Stimulated activated CD8-positive, alpha-beta memory T cell treated with anti-CD3 and anti-CD28 coated beads, Interleukin-4, amount 100 ng/mL, for 1 hour (primary cell): ENCODE measurements at places on chromosomes 5 and 9.
A peak's percentile ranks its signal among the peaks of the same experiment; 100 is the strongest.

DNA sequence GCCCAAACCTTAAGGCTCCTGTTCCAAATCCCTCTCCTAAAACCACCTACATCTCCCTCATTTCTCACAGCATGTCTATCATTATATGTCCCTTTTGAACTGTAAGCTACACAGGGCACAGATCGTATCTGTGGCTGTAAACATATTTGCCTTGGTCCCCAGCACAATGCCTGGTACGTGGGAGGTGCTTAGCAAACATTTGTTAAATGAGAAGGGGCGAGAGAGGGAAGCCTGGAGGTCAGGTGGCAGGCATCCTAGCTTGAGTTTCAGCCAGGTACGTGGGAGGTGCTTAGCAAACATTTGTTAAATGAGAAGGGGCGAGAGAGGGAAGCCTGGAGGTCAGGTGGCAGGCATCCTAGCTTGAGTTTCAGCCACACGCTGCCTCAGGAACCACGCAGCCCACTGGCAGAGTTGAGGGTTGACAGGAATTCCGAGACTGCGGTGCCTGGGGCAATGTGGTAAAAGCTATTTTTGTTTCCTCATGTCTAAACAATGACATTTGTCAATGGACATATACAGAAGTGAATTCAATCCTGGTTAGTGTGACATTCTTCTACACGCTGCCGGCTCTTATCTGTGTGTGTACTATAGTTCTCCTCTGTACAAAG, 113.6 kb downstream of the EFNA5 start:
- no peak for DNase-seq

DNA sequence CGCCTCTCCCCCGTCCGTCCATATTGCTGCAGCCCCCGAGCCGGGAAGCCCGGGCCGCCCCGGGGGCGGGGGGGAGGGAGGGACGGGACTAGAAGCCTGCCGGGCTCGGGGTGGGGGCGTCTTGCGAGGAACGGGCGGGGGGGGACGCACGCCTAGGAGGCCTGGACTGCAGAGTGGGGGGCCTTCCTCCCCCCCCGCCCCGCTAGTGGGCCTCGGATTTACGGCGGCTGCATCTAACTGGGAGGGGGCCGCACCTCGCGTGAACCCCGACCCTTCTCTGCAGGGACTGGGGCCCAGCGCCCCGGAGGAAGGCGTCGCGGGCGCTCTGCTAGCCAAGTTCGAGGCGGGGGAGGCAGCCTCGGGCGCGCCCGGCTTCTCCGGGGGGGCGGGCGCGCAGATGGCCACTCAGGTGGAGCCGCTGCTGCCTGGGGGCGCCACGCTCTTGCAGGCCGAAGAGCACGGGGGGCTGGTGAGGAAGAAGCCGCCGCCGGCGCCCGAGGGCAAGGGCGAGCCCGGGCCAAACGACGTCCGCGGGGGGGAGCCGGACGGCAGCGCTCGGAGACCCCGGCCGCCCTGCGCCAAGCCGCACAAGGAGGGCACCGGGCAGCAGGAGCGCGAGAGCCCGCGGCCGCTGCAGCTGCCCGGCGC, at the start of gene LARP1:
TSS of gene LARP1 (plus strand) at position 17 of the 648 bp plus-strand sequence. CDS start at position 398, 381 bp downstream.
- DNase-seq: peak; percentile 2

DNA sequence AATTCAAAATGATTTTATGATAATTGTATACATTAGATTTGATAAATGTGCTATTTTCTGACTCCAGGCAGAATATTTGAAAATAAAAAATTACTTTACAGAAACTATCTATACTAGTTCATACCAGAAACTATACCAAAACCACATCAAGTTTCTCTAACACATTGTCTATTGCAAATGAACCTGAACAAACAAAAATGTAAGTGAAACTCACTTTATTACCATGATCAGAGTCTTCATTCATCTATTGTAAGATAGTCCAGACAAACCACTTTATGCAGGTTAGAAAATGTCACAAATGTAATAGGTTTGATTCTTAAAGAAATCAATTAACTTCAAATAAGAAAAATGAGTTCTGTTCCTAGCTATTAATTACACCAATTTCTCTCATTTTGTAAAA, 99.4 kb downstream of the OXCT1 start:
- DNase-seq: no peak

DNA sequence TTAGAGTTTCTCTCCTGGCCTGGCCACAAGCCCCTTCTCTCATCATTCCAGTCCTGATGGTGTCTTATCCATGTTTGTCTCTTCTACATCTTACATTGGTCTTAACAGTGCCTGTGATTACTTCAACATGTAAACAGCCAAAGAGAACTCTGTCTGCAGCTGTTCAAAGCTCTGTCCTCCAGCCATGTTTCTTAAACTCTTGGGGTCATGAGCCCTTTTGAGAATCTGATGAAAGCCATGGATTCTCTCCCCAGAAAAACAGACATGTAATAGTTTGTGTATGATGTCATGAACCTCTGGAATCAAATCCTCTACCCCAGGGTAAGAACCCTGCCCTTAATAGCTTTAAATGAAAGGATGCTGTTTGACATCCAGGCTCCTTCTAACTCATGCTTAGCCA, 30.1 kb downstream of the MAMDC2 start:
- no peak for DNase-seq

GRCh38 chr9:69593756-69594155, 78.4 kb downstream of the APBA1 start:
- no peak for DNase-seq

GRCh38 chr9:109972026-109972882, 192.3 kb downstream of the PALM2AKAP2 start:
- DNase-seq: no peak

GRCh38 chr5:31860726-31861433, 221.9 kb downstream of the PDZD2 start:
- no peak for DNase-seq

DNA sequence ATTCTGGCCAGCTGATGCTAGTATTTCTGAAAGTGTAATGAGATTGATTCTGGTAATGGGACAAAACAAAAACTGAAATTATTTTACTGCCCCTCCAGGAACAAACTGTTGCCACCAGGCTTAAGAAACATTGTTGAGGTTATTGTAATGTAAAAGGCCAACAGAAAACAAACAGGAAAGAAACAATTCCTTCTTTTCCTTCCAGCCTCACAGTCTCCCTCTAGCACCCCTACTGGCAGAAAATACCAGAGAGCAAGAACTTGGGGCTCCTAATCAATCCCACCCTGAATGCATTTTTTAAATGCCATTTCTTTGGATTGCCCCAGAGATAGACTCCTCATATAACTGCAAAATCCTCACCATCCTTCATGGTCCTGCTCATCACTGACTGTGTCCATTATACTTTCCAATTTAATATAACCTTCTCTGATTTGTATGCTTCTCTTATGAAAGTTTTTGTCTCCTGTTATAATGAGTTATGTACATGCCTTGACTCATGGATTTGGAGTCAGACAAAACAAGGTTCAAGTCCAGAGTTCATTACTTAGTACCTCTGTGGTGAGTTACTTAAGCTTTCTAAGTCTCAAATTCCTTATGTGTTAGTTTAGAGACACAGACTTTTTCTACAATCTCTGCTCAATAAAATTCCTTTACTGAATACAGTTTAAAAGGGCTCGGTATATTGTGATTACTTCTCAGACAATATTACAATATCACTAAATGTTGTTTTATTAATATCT, 157.9 kb upstream of the FBN2 start:
- no peak for DNase-seq

DNA sequence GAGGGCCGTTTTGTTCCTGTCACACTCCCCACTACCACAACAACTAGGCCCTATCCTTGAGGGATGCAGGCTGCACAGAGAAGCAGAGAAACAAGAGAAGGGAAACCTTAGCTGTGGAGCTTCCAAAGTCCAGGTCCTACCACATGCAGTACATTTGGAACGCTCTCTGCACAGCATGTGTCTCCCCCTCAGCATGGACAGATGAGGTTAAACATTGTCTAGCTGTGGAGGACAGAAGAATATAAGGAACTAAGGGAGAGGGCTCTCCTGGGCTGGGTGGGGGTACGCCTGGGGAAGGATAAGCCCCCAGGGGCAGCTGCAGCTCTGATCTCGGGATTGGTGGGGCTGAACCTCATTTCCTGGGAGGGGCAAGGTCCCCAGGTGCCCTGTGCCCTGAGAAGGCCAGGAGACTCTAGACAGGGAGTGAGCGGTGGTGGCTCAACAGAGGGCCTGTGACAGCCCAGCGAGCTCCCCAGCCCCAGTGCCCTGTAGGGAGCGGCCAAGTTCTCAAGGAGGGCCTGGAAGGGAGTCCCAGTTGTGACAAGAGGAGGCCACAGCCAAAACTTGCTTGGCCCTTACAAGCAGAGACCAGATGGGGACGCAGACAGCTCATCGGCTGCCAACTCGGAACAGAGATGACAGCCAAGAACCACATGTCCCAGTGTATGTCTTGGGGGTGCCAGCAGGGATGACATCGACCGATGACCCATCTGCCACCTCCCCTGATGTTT, 30.1 kb downstream of the TSPAN17 start:
- DNase-seq: no peak

- no peak for DNase-seq
Measured at GRCh38 chr9:27800692-27801370, 227.6 kb upstream of the C9orf72 start.

DNA sequence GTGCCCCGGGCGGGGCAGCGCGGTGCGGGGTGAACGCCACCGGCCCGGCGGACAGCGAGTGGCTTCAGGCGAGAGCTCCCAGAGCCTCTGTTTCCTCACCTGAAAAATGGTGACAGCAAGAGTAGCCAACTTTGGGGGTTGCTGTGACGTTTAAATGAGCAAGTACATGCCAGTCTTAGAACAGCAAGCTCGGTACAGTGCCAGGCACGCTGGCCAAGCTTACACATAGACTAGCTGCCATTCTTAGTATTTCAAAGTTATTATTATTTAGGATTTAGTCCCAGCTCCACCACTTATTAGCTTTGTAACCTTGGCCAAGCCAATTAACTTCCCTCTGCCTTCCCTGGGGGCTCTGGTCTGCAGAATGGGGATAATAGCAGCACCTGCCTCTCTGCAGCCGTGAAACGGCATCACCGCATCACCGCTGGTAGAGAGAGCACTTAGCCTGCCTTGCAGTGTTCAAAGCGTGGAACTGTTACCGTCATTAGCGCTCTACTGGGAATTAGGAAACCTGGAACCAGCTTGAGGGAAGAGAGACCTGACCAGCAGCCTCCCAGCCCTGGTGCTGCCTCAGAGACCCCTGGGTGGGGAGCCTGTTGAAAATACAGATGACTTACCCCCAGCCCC, at the start of gene C9orf50:
TSS of gene C9orf50 (minus strand) at position 433 of the 627 bp plus-strand sequence. CDS start 527 bp downstream, outside the sequence.
- DNase-seq: no peak

DNA sequence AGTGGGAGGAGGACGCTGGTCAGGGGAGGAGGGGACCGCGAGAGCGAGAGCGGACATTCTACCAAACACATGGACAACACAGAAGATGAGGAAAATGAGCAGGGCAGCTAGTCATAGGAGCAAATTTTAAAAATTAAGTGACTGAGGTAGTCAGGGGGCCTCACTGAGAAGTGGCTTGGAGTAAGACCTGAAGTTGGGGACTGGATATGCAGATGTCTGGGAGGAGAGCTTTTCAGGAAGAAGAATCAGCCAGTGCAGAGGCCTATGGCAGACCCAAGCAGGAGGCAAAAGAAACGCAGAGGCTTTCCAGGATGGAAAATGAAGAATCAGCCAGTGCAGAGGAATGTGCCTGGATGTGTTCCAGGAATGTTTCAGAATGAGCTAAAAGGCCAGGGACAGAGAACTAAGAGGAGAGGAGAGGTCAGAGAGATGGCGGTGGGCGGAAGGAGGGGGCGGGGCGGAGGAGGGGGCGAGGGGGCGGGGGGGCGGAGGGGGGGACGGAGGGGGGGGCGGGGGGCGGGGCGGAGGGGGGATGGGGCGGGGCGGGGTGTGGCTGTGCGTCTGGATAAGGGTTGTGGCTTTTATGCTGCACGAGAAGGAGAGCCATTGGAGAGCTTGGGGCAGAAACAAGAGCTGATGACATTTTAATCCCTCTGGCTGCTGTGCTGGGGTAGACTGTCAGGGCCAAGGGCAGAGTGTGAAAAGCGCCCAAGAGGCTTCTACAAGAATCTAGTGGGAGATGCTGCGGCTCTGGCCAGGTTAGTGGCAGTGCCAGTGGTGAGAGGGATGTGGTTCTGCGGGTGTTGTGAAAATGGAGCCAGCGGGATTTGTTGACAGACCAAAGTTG, 129.6 kb downstream of the KCNIP1 start:
- DNase-seq: no peak

DNA sequence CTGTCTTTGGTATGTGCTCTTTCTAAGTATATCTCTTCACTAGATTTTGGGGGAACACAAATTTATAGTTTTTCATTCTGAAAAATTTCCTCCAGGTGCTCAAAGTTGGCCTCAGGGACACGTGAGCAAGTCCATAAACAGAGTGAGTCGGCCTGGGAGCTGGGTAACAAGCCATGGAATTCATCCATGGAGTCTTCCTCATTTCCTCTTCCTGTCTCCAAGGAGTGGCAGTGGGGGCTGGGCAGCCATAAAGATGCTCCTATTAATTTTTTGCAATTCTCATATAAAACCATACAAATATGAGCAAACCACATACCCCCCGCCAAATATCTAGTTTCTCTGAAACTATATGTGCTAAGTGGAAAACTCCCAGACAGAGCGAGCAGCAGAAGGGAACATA, 136.6 kb upstream of the OTULINL start:
- no peak for DNase-seq

GRCh38 chr5:10445352-10445751, 3.7 kb downstream of the ROPN1L start:
- no peak for DNase-seq

- no peak for DNase-seq
Measured at GRCh38 chr5:15354021-15354420, 146.0 kb upstream of the FBXL7 start.

DNA sequence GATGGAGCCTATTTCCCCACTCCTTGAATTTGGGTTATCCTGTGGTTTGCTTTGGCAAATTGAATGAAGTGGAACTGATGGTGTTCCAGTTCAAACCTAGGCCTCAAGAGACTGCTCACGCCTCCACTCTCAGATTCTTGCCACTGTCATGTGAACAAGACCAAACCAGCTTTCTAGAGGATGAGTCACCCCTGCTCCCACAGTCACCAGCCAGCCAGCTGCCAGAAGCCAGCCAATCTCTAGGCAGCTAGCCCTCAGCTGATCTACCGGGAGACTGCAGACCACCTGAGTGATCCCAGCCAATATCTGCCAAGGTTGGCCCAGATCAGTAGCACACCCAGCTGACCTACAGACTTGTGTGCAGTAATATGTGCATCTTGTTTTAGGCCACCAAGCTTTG, 300.6 kb downstream of the TMEM38B start:
- DNase-seq: no peak

- DNase-seq: no peak
Measured at GRCh38 chr5:55564721-55565120, 30.0 kb upstream of the PLPP1 start.

- DNase-seq: no peak
Measured at GRCh38 chr9:92164490-92164889, 49.3 kb upstream of the SPTLC1 start.

- no peak for DNase-seq
Measured at GRCh38 chr5:168889039-168889438, 309.9 kb upstream of the PANK3 start.

GRCh38 chr9:136370687-136371532, 2.6 kb downstream of the CARD9 start:
- DNase-seq: no peak

GRCh38 chr5:133287500-133287899, 235.7 kb downstream of the HSPA4 start:
- no peak for DNase-seq

GRCh38 chr9:109624896-109625295, 126.8 kb upstream of the PTPN3 start:
- no peak for DNase-seq
